ENCODE measurements at places on chromosomes 4 and X. TPM values are rescaled to one million over a fixed set of nuclear protein-coding genes. Genes with fewer than 3 reads are reported as not detected.

DNA sequence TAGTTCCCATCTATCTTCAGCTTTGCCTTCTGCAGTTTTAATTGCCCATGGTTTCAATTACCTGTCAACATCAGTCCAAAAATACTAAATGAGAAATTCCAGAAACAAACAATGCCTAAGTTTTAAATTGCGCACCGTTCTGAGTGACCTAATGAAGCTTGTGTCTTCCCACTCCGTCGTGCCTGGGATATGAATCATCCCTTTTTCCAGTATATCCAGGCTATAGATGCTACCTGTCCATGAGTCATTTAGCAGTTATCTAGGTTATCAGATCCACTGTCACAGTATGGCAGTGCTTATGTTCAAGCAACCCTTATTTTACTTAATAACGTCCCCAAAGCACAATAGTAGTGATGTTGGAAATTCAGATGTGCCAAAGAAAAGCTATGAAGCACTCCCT, 363.6 kb upstream of the FAM241A start:
- no peak for DNase-seq

DNA sequence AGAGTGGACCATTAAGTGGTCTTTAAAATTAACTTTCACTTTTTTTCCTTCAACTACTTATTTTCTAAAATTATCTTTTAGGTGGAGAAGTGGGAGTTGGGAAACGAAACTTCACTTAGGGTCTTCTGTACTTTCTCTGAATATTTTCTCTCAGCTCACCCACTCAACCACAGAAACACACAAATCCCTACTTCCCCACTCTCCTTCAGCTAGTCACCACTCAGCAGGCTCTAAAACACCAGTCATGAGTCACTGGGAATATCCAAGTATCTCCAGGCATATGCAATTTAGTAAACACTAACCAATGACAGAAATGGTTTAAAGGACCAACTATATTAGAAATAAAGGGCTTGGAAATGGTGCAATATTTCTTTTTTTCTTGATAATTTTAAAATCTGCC, 153.0 kb upstream of the RPS6KA6 start:
- DNase-seq = no peak

DNA sequence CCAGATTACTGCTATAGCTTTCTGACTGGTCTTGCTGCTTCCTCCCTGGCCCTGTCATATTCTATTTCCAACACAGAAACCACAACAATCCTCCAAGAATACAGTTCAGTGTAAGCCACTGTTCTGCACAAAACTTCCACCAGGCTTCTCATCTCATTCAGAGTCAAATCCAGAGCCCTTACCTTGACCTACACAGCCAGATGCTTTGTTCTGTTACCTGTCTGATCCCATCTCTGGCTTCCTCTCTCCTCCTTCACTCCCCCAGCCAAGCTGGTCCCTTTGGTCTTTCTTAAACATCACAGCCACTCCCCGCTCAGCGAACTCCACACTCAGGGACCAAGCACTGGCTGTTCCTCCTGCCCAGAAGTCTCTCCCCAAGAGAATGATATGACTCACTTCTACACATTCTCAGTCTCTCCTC, 84.8 kb upstream of the BMP2K start:
- DNase-seq = peak; percentile 48

- no peak for DNase-seq
These were observed 12.2 kb upstream of the VMA21 start for GRCh38 chrX:151384807-151385206.

DNA sequence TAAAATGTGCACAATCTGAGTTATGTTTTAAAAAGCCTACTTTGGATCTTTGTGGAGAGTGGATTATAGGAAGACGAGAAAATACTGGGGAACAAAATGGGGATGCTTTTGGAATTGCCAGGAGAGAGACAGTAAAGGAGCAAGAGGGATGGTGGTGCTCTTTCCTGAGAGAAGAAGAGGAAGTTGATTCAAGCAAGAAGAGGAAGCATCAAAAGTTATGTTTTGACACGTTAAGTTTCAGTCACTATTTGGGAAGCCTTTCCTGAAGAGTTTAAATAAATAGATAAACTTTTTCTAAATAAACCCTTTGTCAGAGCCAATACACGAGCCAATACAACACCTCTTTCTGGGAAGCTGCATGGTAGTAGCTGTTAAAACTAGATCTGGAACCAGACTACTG, 394.1 kb downstream of the GALNTL6 start:
- DNase-seq = no peak

- DNase-seq = no peak
These were observed 60.0 kb upstream of the PAK3 start for GRCh38 chrX:111035991-111036390.

DNA sequence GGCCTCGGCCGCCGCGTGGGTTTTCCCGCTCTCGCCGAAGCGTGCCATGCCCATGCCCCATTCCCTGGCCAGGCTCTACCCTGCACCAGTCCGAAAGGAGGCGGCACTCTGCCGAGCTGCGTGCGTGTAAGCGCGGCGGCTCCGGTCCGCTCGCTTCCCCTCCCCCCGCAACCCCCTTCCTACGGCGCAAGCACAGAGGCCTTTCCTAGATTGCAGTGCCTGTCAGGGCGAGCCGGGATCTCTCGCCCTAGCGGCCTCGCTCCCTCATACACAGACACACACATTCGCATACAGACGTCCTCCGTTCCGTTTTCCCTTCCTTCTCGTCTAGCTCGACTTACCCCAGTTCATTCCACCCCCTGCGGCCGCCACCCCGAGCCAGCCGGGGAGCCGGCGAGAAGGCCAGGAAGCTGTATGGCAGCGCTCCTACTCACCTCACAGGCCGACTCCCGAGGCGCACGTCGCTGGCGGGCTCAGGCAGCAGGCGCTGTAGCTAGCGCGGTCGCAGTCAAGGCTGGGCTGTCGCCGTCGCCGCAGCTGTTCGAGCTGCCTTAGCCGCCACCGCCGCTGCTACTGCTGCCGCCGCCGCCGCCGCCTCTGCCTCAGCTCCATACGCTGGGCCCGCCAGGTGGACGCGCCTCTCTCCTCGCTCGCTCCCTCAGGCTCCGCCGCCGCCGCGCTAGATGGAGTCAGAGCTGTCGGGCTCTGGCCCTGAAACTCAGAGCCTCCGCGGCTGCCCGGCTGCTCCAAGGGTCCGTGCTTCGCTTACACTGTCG, 615 bp downstream of the NEXMIF start:
- peak; percentile 32 for DNase-seq

GRCh38 chr4:90078440-90078839, 48.8 kb upstream of the CCSER1 start:
- DNase-seq = no peak

The ANOS1 gene
- total RNA-seq = 1.6 TPM

The TCEANC gene
- total RNA-seq = 7.7 TPM

The UTP14A gene
- total RNA-seq = 6.6 TPM

The WDR45 gene
- total RNA-seq = 47.9 TPM

The KIAA1210 gene
- total RNA-seq = not detected

The RASSF6 gene
- total RNA-seq = 0.09 TPM

The SCLT1 gene
- total RNA-seq = 14.2 TPM

The SLC16A2 gene
- 24.1 TPM for total RNA-seq

The GPC3 gene
- total RNA-seq = 1,133 TPM

The MAOB gene
- total RNA-seq = 34.0 TPM
